Cortex of kidney (tissue), 1 donor: ENCODE measurements at places on chromosomes 11 and 22.

DNA sequence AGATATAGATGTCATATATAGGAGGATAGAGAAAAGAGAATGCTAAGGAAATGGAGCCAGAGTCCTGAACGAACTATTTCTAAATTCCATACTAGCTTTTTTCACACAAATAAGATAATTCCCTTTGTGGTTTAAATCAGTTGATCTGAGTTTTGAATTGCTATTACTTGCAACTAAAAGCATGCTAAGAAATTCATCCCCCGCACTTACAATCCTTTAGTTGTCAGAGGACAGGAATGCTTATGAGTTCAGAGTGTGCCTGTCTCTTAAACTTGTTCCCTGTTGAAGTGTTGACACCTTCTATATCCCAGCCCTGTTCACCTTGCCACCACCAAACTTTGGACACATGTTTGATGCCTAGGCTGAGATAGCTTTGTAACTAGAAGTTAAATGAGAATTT lies 406.2 kb downstream of the METTL15 start:
- DNase-seq, result no peak

DNA sequence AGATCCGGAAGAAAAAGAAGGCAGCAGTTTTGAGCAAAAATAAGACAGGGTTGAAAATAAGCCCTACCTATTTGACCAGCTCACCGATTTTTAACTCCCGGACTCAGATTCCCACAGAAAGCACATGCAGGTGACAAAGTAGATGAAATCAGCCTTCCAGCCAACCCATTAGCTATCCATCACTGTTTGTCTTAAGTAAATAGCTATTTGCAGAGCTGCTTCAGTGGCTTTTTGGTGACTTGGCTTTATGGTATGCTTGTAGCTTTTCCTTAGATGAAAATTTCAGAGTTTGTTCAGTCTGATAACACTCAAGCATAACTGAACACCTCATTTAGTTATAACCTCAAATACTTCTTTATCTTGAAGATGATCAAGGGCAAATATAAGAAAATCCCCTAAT lies 192.6 kb downstream of the HIPK3 start:
- no peak for DNase-seq

- DNase-seq, result no peak
Observed at GRCh38 chr11:15720460-15720859, 605.7 kb downstream of the INSC start.

- DNase-seq, result no peak
Observed at GRCh38 chr11:76788661-76789442, 5.7 kb downstream of the TSKU start.
